ENCODE measurements at places on chromosomes 12 and 14.
A peak's percentile ranks its signal among the peaks of the same experiment; 100 is the strongest.

GRCh38 chr14:98185036-98185435 is 1087.0 kb downstream of the BCL11B start:
- no peak for DNase-seq

DNA sequence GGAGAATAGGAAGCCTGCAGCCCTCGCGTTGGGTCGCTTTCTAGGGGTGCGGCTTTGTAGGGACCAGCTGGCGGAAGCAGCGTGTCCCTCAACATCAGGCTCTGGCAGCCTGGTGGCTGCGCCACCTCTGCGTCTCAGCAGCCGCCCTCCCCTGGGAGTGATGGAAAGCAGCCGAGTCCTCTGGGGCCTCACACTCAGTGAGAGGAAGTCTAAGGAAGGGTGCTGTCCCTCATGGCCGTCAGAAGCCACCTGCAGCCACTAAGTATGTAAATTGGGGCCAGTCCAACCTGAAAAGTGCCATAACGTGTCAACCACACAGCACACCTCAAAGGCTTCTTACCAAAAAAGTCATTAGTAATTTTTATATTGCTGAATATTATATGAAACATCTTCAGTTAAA is 80.3 kb downstream of the WDR20 start:
- DNase-seq, result no peak

GRCh38 chr14:52723514-52724359 is 6.2 kb upstream of the STYX start:
- DNase-seq, result no peak

- DNase-seq, result no peak
Measured at GRCh38 chr14:100810861-100811461, 15.0 kb upstream of the MEG3 start.

DNA sequence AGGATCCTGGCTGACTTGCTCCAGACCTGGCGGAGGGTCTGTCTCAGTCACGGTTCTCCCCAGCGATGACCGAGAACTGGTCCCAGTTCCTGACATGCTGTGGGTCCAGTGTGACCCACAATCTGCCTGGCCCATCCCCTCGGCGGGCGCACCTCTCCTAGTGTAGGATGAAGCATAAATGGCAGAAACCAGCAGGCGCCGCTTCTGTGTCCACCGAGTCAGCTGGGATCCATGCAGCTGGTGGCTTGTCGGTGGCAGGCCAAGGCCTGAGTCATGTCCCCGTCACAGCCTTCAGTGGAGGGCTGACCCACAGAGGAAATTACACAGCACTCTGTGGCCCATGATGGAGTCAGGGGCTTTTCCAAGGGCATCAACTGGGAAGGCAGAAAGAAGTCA is 38.5 kb downstream of the NFKBIA start:
- no peak for DNase-seq

GRCh38 chr12:91273560-91273959 is 90.9 kb upstream of the DCN start:
- DNase-seq, result peak; percentile 34
